ENCODE measurements at places on chromosomes 7 and 10. TPM values are rescaled to one million over a fixed set of nuclear protein-coding genes. Genes with fewer than 3 reads are reported as not detected.

The RSPH10B gene
- total RNA-seq, result 2.2 TPM

DNA sequence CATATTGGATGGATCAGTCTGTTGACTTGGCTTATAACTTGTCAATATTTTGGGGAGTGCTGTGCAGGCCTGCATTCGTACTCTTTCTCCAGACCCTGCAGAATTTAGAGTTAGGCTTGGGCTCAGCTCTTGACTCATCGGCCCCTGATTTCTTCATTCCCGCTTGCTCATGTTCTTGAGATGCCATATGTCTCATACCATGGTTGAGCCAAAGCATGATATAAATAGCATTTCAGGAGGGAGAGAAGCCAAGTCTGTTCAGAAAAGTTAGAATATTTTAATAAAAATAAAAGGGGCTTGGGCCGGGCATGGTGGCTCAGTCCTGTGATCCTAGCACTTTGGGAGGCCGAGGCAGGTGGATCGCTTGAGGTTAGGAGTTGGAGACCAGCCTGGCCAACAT is 898.1 kb downstream of the TYW1 start:
- no peak for DNase-seq

GRCh38 chr10:73965890-73966768 is 31.8 kb upstream of the VCL start:
- DNase-seq, result peak; percentile 38

GRCh38 chr10:75672111-75672671 is 240.8 kb downstream of the LRMDA start:
- no peak for DNase-seq

- DNase-seq, result no peak
Measured at GRCh38 chr7:17554341-17555015, 256.0 kb downstream of the AHR start.

- no peak for DNase-seq
Measured at GRCh38 chr10:91702620-91703019, 69.7 kb upstream of the PPP1R3C start.
